ENCODE measurements at places on chromosomes 13 and 19.
A peak's percentile ranks its signal among the peaks of the same experiment; 100 is the strongest.

DNA sequence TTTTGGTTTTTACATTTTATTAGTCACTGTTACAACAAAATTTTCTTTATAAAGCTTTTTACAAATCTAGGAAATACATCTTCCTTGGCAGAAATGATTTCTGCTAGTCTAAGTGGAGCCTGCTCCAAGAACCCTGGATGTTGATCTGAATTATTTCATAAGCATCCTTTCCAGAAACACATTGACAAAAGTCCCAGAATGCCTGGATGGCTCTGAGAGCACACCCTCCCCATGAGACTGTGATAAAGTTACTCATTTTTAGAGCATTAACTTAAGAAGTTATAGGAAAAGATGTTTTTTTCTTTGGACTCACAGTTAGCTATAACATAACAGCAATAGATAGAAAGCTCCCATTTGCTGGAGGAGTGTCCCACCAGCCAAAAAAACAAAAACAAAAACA lies 559.6 kb upstream of the SPRY2 start:
- DNase-seq, result no peak

- DNase-seq, result no peak
Observed at GRCh38 chr13:113592571-113592970, 8.0 kb downstream of the TFDP1 start.

GRCh38 chr19:19618219-19619051 lies at the start of gene PBX4:
Gene PBX4 (minus strand): TSS chr19:19618687. CDS start chr19:19618629, 58 bp downstream.
- peak; percentile 97 for DNase-seq

GRCh38 chr13:105346141-105346775 lies 1189.2 kb downstream of the EFNB2 start:
- DNase-seq, result peak; percentile 76

- no peak for DNase-seq
Observed at GRCh38 chr13:50527612-50528509, 315.6 kb downstream of the DLEU7 start.

GRCh38 chr19:8398311-8398771 lies 8.2 kb downstream of the RAB11B start:
- no peak for DNase-seq

DNA sequence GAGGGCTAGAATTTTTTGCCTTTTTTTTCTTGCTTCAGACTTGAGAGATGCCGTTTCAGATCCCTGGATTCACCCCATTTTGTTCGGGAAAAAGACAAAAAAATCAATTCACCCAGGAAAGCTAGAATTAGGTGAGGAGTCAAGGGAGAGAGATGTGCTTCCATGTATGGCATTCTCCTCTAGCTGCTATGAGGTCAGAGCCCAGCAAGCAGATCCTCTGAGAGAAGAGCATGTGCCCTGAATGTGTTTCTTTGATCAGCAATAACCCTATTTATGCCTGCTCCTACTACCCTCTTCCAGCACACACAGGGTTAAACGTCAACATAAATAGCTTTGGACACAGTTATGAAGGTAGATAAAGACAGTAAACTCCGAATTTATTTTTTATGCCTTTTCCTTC lies 53.6 kb downstream of the NDFIP2 start:
- no peak for DNase-seq

GRCh38 chr13:91948736-91949135 lies 550.3 kb downstream of the GPC5 start:
- DNase-seq, result no peak

DNA sequence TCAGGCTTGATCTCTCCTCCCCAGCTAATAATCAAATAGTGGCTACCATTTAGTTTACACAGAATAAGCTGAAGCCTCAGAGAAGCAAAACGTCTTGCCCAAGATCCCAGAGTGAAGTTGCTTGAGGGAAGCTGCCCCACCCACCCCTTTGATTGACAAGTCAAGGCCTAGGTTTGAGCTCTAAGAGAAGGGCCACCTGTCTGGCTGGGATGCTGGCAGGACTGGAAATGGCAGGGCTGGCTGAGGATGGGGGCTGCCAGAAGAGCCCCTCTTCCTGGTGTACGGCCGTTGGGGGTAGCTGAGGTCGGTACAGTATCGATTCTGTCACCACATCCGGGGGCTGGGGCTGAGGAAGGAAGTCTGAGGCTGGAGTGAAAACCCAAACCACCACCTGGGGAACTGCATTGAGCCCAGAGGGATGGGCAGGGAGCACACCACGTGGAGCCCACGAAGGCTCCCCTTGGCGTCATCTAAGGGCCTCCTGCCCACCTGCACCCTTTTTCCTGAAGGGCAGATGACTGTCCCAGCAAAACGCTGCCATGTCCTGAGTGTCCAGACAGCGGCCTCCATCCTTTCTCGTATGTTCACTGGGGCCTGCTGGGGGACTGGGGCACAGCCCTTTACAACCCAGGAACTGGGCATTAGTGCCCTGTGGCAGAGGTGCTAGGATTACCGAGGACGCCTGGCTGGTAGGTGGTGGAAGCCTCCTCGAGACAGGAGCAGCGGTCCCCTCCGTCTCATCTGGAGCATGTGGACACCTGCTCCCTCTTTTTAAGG lies 1.4 kb upstream of the PRKD2 start:
- DNase-seq, result peak; percentile 52

- no peak for DNase-seq
Observed at GRCh38 chr13:32851083-32852069, 164.8 kb upstream of the KL start.
